GM23338 (cell line): ENCODE measurements at places on chromosomes 3 and 15.

DNA sequence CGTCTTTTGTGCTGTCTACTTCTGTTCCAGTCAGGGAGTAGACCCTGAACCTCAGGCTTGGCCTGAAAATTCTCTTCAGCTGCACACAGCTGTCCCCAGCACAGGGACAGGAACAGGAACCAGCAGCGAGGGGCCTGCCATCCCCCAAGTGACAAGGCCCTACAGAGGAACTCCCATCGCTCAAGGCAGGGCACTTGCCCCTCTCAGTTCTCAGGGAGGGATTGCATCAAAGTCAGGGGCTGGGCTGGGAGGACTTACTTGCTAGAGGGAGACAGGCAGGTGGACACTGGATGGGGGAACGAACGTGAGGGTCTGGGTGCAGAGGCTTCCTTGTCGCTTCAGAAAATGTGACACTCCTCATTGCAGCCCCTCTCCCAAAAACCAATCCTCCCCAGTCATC is 163.6 kb downstream of the CHSY1 start:
- DNase-seq, result no peak

GRCh38 chr3:73652896-73653295 is 28.2 kb upstream of the PDZRN3 start:
- no peak for DNase-seq

DNA sequence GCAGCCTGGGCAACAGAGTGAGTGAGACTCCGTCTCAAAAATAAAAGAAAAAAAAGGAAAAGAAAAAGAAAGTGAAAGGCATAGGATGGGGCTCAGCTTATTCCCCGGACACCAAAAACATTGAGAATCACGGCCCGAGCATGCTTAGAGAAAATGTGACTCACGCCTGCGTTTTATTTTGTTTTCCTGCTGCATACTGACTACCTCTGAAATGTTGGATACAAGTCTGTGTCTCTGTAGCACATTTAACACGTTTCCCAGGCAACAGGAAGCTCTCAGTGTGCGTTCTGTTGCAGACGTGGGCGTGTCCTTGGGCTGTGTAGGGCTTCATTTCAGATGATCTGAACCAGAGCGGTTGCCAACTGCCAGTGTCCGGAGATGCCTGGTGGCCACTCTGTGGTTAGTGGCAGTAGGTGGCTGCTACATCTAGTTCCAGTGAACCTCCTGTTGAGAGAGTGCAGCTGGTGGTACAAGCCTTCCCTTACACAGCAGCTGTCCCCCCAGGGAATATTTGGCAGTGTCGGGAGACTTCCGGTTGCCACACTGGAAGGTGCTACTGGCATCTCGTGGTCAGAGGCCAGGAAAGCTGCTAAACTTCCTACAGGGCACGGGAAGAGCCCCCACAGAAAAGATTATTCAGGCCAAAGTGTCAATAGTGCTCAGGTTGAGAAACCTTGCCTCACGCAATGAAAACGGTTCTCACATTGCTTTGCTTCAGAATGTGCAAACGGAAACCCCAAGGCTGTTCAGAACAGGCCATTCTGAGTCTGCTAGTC is 3.0 kb downstream of the SLC51A start:
- DNase-seq, result peak; percentile 39

DNA sequence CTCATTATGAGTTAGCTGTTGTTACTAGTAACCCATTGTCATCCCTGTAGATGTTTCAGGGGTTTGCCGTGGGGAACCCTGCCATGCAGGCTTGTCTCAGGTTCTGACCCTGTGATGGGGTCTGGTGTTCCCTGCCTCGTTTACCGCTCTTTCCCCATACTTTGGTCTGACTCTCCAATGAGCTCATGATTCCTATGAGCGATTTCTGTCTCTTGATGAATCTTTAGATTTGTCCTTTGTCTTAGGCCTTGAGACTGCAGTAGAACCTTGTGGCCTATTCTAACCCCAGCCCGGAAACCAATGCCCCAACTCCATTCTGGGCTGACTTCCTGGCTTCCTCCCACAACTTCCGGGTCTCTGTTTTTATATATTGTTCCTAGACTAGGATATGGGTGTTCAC is 11.3 kb upstream of the IQGAP1 start:
- DNase-seq, result no peak

DNA sequence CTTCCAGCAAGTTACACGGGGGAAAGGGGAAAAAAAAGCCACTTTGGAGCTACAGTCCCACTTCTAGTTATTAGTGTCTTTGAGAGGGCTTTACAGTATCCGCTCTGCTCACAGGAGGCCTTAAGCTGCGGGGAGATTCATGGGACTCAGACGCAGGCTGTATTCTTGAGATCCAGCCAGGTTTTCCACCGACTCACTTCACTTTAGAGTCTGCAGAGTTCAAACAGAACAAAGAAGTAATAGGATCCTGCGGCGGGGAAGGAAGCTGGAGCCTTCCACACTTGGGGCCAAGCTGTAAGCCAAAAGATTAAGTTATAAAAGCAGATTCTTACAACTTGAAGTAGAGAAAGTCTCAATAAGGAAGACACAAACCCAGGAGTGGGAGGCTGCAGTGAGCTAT is 60.2 kb upstream of the FAM174B start:
- peak; percentile 34 for DNase-seq

- peak; percentile 23 for DNase-seq
Measured at GRCh38 chr3:62027241-62027640, 346.1 kb downstream of the FEZF2 start.
